ENCODE measurements at places on chromosomes 3 and 15.

DNA sequence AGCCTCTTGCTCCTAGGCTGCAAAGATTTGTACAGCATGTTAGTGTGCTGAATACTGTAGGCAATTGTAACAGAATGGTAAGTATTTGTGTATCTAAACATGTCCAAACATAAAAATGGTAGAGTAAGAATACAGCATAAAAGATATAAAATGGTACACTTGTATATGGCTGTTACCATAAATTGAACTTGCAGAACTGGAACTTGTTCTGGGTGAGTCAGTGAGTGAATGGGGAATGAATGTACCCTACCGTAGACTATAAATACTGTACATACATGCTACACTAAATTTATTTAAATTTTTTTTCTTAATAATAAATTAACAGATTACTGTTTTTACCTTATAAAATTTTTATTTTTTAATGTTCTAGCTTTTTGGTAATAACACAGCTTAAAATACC, 858.7 kb downstream of the ROBO2 start:
- no peak for DNase-seq

DNA sequence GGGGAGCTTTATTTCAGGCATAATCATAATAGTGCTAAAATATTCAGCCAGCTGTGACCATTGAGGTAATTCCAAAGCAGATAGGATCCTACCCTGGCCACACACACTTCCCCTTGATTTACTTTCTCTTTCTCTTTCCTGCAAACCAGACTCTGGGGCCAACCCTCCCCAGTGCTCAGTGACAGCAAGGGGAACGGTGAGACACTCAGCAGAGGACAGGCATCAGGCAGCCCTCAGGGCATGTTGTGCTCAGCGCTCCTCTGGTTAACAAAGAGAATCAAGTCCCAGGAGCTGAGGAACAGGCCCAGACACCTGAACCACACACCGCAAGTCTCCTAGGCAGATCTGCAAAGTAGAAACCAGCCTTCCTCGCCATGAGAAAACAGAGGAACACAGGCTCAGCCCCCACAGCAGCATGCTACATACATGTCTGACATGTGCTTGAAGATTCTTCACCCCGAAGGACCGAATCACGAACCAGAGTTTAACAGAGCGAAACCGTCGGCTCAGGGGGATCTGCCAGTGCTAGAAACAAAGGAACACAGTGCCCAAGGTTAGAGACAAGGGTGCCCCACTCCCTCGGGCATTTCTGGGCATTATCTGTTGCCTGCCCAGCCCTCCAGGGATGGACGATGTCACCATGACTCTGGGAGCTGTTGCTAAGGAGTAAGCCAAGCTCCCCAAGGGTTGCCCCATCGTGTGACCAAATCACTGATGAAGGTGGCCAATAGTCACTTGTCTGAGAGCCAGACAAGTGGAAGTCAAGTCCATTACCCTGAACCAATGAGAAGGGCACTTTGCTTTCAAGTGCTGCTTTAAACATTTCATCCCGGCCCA, 17.5 kb downstream of the HDC start:
- peak; percentile 43 for DNase-seq

GRCh38 chr15:97981058-97981457, 20.6 kb downstream of the ARRDC4 start:
- DNase-seq, result no peak

DNA sequence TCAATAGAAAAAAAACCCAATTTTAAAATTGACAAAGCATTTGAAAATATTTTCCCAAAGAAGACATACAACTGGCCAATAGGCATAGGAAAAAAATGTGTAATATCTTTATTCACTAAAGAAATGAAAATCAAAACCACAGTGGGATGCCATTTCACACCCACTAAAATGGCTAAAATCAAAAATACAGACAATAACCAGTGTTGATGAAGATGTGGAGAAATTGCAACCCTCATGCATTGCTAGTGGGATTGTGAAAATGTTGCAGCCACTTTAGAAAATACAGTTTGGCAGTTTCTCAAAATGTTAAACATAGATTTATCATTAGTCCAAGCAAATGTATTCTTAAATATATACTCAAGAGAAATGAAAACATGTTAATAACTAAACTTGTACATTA, 315.1 kb upstream of the GPR149 start:
- DNase-seq, result no peak

- no peak for DNase-seq
Observed at GRCh38 chr15:69762373-69763148, 309.9 kb downstream of the RPLP1 start.

DNA sequence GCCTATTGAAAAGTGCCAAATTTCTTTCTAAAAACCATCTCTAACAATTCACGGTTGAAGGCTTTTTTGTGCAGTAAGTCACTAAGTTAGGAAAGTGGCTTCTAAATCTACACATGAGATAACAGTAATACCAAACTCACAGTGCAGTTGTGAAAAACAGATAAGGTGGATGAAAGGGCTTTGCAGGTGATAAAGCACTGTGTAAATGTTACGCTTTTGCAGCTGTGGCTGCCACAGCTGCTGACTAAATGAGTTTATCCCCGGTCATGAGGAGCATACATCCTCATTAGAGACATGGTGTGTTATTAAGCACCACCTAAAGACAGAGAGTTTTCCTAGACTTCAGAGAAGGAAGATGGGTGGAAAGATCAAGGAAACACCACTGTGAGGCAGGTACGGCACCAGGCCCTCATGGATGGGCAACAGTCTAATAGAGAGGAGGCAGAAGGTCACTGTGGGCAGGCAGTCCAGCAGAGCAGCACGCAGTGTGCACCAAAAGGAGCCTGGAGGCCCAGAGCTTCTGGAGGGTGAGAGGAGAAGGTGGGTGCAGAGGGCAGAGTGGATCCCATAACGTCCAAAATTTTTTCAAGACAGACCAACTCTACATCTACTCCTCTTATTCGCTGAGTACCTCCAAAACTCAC, 68.5 kb downstream of the FMN1 start:
- no peak for DNase-seq

DNA sequence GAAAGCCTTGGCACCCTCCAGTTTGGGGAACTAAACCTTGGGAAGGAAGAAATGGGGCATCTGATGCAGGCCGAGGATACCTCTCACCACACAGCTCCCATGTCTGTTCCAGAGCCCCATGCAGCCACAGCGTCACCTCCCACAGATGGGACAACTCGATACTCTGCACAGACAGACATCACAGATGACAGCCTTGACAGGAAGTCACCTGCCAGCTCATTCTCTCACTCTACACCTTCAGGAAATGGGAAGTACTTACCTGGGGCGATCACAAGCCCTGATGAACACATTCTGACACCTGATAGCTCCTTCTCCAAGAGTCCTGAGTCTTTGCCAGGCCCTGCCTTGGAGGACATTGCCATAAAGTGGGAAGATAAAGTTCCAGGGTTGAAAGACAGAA, 7.7 kb downstream of the MAP1A start:
- no peak for DNase-seq

DNA sequence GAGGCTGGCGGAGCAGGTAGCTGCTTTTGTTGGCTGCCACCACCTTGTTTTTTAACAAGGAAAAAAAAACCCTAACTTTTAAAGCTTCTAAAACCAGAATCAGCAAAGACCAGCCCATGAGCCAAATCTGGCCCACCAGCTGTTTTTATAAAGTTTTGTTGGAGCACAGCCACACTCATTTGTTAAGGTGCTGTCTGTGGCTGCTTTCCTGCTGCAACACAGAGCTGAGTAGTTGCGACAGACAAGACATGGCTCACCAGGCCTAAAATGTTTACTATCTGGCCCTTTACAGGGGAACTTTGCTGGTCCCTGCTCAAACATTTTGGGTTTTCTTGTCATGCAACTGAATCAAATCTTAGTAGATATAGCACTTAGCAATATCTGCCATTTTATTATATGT, 18.9 kb downstream of the EFCAB12 start:
- DNase-seq, result no peak

- DNase-seq, result no peak
Observed at GRCh38 chr3:171892457-171892856, 49.3 kb downstream of the TMEM212 start.

GRCh38 chr15:65806397-65806796, 14.3 kb upstream of the DENND4A start:
- DNase-seq, result no peak

- no peak for DNase-seq
Observed at GRCh38 chr3:62169906-62170660, 203.3 kb downstream of the FEZF2 start.

DNA sequence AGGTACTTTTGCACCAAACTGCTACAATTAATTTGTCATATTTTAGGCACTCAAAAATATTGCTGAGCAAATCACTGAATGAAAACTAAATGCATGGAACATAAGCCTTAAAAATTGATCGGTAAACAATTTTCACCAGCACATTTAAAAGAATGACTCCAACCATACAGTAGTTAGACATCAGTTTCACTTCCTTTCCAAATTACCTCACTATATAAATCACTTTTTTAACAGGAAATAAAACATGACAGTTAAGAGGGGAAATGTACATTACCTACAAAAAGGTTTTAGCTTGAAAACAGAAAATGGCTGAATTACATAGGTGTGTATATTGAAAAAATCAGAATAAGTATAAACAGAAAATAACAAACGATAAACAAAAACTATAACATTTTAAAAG, 108.4 kb downstream of the SERPINI1 start:
- no peak for DNase-seq

DNA sequence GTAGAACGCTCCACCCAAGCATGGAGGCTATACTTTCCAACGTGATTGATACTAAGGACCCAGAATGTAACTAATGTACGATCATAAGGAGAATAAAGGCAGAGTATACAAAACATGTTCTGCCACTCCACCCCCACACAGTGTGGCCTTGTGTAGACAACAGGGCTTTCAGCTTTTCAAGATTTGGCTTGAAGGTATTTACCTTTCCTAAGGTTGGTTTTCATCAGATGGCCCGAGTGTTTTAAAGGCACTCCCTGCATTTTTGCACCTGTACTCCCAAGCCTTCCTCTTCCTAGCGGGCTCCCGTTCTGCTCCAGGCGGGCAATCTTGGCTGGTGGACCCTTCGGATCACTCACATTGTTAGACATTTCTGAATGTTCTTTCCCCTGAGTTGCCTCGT, 4.6 kb downstream of the SATB1 start:
- DNase-seq, result no peak

DNA sequence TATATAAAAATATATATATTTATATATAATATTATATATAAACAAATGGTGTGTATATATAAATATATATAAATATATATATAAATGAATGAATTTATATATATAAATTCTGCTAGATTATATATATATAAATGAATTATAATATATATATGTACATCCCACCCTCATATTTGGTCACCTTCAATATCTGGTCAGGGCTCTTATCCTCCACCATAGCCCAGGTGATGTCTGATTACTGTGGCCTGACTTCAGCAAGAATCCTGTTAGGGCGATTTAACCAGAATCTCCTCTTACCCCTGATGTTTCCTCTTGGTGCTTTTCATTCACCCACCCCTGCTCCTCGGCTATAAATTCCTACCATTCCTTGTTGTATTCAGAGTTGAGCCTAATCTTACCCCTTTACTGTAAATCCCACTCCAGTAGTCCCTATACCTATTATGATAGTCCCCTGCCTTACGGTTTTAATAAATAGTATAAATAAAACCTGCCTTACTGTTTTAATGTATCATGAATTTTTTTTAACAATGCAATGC, 439.6 kb downstream of the PLOD2 start:
- DNase-seq, result no peak

GRCh38 chr3:52429031-52429430, 15.9 kb downstream of the SEMA3G start:
- no peak for DNase-seq

DNA sequence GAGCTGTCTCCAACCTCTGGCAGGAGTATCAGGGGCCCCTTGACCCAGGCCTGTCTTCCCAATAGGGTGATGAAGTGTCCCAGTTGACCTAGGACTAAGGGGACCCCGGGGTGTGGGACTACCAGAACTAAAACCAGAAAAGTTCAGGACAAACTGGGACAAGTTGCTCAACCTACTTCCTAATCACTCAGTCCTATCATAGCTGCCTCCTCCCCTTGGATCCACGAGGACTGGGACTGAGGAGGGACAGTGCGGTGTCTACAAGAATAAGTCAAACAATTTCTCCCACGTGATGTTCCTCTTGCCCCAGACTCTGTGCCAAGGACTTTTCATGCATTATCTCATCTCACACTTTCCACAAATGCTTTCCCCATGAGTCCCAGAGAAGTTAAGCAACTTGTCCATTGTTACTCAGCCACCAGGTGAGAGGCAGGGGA, 49.4 kb upstream of the SLCO2A1 start:
- DNase-seq, result no peak

DNA sequence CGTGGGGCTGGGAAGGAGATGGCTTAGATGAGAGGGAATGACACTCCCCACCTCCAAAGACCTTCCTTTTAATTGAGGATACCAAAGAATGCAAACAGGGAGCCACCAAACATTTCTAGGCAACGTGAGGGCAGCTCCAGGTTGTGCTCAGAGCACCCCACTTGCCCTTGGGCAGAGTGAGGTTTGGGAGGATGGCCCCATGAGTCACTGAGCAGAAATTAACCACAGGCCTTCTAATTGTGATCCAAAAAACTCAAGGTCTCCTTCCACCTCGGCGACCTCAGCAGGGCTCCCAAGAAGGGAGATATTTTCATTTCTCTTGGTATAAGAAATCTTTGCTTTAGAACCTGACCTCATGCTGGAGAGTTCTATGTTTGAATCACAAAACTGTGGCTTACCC, 305.0 kb upstream of the TPM1 start:
- DNase-seq, result no peak

DNA sequence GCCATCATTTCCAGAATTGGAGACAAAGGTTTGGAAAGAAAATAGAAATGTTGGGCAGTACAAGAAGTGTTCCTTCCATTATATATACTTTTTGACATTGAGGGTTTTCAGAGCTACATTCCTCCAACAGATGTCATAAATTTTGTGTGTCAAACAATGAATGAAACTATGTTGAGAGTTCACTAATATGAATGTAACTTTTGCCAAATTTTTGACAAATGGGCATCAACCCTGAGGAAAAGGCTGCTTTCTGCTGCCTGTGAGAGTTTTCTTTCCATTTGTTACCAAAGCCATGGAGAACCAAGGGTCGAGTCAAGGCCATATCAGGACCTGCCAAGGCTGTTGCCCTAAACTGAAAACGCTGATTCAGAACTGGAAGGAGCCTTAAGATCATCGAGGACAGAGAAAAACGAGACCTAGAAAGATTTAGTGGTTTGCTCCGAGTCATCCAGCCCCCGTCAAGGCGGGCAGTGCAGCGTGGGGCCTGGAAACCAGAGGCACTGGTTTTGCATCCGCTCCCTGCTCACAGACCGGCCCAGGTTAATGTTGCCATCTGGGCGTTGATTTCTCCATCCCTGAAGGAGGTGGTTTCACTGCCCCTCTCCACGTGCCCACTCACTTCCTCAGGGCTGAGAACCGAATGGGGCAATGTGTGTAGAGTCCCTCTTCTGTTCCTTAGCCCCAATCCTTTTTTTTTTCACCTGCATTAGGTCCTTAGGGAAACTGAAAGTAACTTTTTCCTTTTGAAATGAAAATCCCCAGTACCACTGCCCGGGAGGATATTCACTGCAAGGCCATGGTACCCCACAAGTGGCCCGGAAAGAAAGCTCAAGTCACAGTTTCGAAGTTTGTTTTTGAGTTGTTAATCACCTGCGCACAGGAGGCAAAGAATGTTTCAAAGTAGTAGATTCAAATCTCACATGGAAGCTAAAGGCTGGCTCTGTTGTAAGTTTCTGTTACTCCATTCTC, 32.8 kb downstream of the TPM1 start:
- DNase-seq, result no peak

- no peak for DNase-seq
Observed at GRCh38 chr15:66389098-66389858, 2.6 kb downstream of the MAP2K1 start.
